ENCODE measurements at places on chromosomes 7 and 10.

DNA sequence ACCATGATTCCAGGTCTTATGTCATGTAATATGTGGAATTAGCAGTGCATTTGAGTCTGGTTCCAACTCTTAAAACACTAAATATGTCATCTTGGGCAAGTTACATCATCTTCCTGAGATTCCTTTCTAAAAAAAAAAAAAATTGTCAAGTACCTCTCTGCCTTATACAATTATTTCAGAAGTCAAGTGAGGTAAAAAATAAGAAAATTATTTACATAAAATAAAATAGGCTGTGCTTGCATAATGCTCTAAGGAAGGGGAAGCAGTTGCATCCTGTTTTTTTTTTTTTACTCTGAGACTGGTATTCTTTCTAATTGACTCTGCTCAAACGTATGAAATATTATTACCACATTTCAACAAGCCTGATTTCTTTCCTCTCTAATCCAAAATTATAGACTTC, 55.1 kb upstream of the SEMA3A start:
- DNase-seq, result no peak

DNA sequence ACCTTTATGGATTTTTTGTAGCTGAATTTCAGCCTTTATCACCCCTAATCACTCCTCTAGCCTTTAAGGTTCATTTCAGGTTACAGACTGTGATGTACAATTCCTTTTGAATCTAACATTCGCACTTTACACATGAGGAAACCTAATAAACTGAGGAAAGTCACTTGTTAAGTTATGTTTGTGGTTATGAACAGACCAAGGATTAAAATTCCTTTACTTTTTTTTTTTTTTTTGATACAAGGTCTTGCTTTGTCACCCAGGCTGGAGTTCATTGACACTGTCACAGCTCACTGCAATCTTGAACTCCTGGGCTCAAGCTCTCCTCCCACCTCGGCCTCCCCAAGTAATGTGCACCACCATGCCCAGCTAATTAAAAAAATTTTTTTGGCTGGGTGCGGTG, 3.6 kb downstream of the MCU start:
- DNase-seq, result no peak

DNA sequence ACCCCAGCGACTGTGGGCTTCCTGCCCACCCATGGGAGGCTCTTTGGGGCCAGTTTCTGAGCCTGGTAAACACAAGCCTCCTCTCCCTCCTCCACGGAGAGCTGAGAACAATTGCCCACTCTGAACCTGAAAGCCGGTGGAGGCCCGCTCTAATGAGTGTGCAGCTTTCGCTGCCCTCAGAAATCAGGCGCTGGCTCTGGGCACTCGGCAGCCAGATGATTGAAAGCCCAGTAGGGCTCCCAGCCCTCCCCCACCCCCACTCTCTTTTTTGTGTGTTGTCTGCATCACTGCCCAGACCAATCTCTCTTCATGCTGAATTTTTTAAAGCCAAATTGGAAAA, 438.9 kb downstream of the RPS24 start:
- DNase-seq, result peak; percentile 2

DNA sequence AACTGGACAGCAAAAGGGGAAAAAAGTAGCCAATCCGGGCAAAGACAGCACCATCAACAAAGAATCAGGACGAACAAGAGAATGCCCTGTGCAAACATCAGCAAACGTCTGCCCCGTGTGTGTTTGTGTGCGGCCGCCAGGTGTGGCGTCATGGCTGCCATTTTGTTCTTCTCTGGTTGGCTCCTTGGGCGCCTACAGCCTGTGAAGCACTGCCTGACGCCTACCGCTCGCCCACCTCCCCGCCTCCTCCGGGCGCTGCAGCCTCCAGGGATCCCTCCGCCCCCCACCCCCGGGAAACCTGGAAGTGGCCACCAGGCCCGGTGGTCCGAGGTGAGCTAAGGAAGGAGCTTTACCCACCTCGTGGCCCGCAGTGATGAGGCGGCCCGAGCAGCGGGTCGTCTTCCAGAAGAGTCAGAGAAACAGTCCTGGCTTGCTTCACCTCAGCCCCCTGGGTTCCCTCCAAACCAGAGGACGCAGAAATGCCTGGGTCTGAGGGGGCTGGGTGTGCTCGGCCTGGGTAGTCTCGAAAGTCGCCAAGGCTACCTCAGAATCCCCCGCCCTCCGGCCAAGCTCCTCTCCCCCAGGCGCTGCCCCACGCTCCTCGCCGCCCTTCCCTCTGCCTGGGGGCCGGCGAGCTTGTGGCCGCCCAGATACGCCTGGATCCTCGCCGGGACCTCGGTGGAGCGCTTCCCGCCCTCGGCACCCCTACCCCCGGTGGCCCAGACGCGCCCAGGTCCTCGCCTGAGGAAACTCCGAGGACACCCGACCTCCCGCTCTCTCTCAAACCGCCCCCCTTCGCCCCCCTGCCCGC, 61.8 kb upstream of the IL6 start:
- no peak for DNase-seq

GRCh38 chr10:120580918-120581895, 124.2 kb downstream of the PLPP4 start:
- no peak for DNase-seq

GRCh38 chr10:58322072-58322834, 12.6 kb upstream of the UBE2D1 start:
- no peak for DNase-seq

GRCh38 chr10:24240041-24240751, 31.3 kb downstream of the KIAA1217 start:
- DNase-seq, result no peak

Data from GM10248 (cell line).